ENCODE measurements at places on chromosomes 13 and 19.

- no peak for DNase-seq
Observed at GRCh38 chr19:15419413-15420025, 731 bp upstream of the AKAP8L start.

DNA sequence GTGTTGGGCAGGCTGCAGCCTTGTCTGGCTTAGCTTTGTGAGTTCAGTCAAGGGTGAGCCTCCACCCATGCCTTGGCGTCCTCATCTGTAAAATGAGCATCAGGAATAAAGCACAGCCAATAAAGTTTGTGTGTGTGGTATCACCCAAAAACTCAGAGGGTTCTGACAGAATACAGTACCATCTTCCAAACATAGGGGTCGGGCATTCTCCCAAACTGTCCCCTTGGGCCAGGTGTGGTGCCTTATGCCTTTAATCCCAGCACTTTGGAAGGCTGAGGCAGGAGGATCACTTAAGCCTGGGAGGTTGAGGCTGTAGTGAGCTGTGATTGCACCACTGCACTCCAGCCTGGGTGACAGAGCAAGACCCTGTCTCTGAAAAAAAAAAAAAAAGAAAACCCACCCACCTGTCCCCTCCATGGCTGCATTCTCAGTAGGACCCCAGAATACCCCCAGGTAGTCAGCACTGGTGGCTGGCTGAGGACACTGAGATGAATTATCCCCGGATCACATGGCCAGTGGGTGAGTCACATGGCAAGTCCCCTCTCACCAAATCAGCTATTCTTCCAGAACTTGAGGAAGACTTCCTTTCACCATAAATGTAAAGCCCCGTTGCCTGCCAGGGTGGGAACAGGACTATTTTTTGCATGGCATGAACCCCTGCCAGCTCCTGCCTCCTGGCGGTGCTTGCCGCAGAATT lies 18.6 kb downstream of the POP4 start:
- DNase-seq = no peak

GRCh38 chr13:23629566-23630272 lies 59.5 kb downstream of the TNFRSF19 start:
- DNase-seq = no peak

- DNase-seq = no peak
Observed at GRCh38 chr13:29888306-29888705, 37.9 kb upstream of the UBL3 start.

- no peak for DNase-seq
Observed at GRCh38 chr19:6374161-6374709, 1.5 kb downstream of the PSPN start.

DNA sequence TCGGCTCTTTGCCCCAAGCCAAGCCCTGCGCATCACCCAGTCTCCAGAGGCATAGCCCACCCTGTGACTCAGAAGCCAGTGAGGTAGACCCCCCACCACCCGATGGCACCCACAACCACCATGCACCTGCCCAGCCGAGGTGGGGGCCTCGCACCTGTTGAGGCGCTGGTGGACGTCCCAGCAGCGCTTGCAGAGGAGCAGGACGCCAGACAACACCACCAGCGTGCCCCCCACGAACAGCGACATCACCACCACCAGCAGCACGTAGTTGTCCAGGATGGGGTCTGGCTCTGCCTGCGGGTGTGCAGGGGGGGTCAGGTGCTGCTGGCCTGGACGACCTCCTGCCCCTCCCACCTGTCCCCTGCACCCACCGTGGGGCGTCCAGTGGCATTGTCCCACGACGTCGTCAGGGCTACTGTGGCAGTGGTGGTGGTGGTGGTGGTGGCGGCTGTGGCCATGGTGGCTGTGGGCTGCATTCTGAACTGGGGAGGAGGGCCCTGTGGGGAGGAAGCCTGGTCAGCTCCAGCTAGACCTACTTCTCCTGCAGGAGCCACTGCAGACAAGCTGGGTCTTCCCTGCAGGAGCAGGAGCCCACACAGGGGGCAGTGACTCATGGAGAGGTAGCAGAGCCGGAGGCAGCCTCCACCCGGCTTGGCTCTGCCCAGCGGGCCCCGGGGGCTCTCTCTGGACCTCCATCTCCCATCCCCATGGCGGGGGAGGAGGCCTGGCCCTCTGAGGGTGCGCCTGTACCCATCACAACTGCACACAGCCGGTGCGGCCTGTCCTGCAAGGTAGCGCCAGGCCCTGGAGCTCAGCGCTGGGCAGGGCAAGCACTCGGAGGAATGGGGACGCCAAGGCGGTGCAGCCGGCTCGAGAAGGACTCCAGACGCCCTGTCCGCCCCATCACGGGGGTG lies 1.9 kb downstream of the CBARP start:
- peak; percentile 46 for DNase-seq

GRCh38 chr13:26502826-26503225 lies 54.7 kb upstream of the WASF3 start:
- DNase-seq = peak; percentile 76

GRCh38 chr19:33393286-33394005 lies 19.9 kb downstream of the CEBPG start:
- no peak for DNase-seq
